Suppressor macrophage treated with lipopolysaccharide for 1 hour (primary cell): ENCODE measurements at places on chromosomes 7 and 10.
A peak's percentile ranks its signal among the peaks of the same experiment; 100 is the strongest.

GRCh38 chr7:71782051-71782450 lies 630.1 kb downstream of the CALN1 start:
- no peak for DNase-seq

- DNase-seq = no peak
These were observed 99.9 kb upstream of the IKZF1 start for GRCh38 chr7:50204581-50204980.

DNA sequence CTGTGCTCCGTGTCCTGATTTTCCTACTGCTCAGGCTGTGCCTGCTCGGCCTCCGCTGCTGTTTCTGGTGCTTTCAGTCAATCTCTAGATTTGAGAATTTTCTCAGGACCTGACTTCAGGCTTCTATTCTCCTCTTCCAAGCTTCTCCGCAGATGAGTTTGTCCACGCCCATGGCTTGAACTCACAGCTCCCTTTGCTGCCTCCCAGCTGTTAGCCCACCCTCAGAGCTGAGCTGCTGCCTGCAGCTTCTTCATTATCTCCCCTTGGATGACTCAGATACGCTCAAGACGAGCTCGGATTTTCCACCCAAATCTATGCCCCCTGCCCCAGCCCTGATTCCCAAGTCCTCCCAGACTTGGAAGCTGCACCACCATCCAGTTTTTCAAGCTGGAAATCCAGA lies 104.7 kb downstream of the FGFR2 start:
- no peak for DNase-seq

- DNase-seq = peak; percentile 26
These were observed 238.1 kb upstream of the AOAH start for GRCh38 chr7:36962367-36962766.

DNA sequence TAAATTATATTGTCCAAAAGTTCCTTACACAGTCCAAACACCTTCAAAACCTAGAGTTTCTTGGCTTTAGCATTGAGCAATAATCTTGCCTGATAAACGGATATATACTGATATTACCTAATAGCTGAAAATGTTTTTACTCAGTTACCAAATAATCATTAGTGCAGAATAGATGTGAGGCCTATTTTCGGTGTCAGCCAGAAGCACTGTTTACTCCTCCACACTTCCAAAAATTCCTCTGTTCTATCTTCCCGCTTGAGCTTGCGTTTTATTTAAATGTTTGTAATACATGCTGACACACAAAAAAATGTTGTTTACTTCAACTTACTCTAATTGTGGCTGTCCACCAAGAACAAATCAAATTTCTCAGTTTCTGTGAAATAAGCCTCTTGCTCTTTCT lies 606.2 kb upstream of the TEX47 start:
- DNase-seq = no peak

DNA sequence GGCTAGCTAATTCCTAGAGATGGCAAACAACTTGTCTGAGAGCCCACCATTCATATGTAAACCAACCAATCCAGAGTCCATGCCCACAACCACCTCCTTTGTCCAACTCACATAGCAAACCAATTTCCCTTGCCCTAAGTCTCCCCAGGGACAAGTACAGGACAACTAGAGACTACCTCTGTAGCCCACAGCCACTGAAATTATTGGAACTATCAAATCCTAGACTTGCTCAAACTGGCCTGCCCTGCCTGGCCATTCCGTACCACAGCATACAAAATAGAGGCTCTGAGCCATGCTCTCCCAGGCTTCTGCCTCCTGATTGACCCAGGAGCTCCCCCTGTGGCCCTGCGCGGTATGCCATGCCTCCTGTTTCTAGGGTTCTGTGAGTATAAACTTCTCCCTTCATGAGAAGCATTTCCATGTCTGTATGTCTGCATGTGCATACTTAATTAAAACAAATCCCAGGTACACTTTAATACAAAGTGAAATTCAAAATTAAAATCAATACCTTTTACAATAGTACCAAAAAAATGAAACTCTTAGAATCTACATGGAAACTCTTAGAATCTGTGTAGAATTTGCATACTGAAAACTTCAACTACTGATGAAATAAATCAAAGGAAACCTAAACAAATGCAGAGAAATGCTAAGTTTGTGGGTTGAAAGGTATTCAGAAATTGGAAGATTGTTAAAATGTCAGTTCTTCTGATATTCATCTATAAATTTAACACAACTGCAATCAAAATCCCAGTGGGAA lies 4.0 kb upstream of the HECW1 start:
- peak; percentile 82 for DNase-seq

DNA sequence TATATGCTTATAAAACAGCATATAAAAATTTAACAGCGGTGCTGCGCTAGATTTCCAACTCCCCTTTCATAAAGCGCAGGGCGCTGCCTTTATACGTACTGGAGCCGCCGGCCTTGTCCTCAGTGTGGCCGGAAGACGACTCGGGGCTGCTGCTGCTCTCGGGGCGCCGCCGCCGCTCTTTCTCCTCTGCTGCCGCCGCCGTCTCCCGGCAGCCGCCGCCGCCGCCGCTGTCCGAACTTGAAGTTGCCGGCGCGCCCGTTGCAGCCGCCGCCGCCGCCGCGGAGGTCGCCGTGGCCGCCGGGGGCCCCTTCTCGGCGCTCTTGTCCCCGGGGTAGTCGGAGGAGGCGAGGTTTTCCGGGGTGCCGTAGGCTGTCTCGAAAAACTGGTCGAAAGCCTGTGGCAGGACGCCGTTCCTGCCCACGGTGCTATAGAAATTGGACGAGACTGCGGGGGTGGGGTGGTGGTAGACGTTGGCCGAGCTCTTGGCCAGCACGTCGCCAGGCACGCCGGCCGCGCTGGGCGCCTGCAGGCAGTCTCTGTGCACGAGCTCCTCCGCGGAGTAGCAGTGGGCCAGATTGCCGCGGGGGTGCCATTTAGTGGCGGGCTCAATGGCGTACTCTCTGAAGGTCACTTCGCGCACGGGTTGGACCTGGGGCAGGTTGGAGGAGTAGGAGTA lies 557 bp downstream of the HOXA11 start:
- DNase-seq = peak; percentile 69

GRCh38 chr7:91005841-91006240 lies 258.4 kb upstream of the FZD1 start:
- DNase-seq = no peak

DNA sequence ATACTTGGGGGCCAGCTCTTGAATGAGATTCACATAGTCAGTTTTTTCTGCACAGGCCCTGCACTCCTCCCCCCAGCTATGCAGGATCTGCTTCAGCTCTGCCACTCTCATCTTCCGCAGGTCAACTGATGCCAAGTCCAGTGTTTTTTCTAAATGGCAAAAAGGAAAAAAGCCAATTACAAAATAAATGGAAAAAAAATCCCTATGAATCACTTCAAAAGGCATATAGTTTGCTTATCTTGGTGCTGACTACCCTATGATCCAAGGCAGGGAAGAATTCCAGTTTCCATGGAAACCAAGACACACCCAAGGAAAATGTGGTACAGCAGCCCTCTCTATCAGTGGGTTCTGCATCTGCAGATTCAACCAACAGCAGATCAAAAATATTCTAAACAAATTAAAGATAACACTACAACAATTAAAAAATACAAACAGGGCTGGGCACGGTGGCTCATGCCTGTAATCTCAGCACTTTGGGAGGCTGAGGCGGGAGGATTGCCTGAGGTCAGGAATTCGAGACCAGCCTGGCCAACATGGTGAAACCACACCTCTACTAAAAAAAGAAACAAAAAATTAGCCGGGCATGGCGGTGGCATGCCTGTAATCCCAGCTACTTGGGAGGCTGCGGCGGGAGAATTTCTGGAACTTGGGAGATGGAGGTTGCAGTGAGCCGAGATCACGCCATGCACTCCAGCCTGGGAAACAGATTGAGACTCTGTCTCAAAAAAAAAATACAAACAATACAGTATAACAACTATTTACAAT lies 17.6 kb downstream of the CDNF start:
- DNase-seq = peak; percentile 24

- no peak for DNase-seq
These were observed 229.7 kb downstream of the GRID1 start for GRCh38 chr10:86136934-86137333.

- DNase-seq = no peak
These were observed 24.1 kb downstream of the CAMK2G start for GRCh38 chr10:73850211-73850610.

GRCh38 chr10:122188706-122189105 lies 82.4 kb upstream of the BTBD16 start:
- no peak for DNase-seq

- no peak for DNase-seq
These were observed 520.6 kb downstream of the GALNT17 start for GRCh38 chr7:71652510-71652909.

DNA sequence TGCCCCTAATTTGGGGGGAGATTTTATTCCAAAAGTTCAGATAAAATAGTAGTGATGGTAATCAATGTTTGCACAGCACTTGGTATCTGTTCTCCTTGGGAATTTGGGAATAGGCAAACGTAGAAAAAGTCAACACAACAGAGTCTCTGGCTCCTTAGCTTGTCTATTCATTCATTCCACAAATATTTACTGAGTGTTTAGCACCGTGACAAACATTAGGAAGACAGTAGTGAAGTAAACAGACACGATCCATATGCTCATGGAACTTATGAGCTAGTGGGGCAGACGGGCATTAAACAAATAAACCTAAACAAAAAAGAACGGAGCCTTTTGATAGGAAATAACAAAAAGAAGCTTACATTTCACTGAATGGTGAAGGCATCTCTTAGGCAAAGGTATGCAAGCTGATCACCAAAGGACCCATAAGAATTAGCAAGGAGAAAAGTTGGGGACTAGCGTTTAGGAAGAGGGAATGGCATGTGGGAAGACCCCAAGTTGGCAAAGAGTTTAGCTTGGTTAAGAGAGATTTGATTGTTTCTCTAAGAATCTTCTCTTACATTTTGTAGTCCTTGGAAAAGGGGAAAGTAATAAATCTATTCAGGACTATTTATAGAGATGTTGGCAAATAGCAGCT lies 243.9 kb upstream of the NPY start:
- no peak for DNase-seq

- no peak for DNase-seq
These were observed 23.4 kb downstream of the VWA2 start for GRCh38 chr10:114262496-114262895.

DNA sequence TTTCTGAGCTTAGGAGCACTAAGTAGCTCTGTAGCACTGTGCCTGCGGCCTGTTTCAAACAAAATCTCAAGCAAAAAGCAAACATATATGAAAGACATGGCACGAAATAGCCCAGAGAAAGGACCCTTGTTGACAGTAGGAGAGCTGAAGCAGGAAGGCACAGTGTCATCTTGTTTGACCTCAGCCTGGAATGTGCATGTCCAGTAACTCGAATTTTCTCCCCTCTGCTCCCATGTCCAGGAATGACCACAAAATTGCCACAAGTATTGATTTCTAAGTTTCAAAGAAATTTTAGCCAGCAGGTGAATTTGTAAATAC lies 301.0 kb downstream of the CCDC3 start:
- DNase-seq = no peak

GRCh38 chr10:133004478-133004877 lies 62.1 kb upstream of the CFAP46 start:
- no peak for DNase-seq

DNA sequence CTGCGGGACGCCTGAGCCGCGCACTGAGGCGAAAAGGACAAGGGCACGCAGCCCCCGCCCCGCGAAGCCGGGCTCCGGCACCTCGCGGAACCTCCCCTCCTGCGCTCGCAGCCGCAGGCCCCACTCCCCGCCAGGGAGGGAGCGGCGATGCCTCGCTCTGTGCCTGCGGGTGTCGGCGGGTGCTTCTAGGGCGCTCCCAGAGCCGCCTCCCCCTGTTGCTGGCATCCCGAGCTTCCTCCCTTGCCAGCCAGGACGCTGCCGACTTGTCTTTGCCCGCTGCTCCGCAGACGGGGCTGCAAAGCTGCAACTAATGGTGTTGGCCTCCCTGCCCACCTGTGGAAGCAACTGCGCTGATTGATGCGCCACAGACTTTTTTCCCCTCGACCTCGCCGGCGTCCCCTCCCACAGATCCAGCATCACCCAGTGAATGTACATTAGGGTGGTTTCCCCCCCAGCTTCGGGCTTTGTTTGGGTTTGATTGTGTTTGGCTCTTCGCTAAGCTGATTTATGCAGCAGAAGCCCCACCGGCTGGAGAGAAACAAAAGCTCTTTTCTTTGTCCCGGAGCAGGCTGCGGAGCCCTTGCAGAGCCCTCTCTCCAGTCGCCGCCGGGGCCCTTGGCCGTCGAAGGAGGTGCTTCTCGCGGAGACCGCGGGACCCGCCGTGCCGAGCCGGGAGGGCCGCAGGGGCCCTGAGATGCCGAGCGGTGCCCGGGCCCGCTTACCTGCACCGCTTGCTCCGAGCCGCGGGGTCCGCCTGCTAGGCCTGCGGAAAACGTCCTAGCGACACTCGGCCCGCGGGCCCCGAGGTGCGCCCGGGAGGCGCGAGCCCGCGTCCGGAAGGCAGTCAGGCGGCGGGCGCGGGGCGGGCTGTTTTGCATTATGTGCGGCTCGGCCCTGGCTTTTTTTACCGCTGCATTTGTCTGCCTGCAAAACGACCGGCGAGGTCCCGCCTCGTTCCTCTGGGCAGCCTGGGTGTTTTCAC lies 519 bp downstream of the ITGB8 start:
- DNase-seq = peak; percentile 77

- DNase-seq = no peak
These were observed 177.7 kb downstream of the SH3PXD2A start for GRCh38 chr10:103677486-103678177.

DNA sequence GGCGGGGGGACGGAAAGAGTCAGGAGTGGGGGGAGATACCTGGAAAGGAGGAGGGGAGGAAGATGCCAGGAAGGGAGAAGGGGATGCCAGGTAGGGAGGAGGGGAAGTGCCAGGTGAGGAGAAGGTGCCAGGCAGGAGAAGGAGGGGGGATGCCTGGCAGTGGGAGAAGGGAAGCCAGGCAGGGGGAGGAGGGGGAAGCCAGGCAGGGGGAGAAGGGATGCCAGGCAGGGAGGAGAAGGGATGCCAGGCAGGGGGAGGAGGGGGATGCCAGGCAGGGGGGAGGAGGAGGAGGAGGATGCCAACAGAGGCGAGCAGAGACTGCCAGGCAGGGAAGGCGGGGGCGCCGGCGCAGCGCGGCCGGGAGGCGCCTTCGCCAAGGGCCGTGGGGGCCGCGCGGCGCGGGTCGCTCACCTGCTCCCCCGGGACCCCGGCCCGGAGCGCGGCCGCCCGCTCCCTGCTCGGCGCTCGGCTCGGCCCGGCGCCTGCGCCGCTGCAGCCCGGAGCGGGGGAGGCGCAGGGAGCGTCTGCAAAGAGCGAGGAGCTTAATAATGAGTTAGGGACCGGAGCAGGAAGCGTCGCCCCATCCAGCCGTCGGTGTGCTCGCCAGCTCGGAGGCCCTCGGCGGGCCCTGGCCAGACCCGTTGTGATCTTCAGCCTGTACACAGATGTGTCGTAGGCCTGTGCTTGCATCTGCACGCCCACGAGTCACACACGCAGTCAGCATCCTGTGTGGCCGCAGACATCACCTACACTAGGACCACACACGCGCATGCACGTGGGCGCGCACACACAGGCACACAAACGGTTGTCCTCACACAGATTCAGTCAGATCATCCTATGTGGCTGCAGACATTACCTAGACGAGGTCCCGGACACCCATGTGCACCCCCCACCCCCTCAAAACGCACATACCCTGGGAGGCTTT lies 28.4 kb upstream of the SMARCD3 start:
- peak; percentile 88 for DNase-seq

GRCh38 chr7:151727579-151728285 lies 149.2 kb downstream of the PRKAG2 start:
- peak; percentile 91 for DNase-seq

- DNase-seq = no peak
These were observed 49.4 kb upstream of the LRRN3 start for GRCh38 chr7:111041577-111041976.
